ENCODE measurements at places on chromosomes 12 and 14. TPM values are rescaled to one million over a fixed set of nuclear protein-coding genes. Genes with fewer than 3 reads are reported as not detected.

DNA sequence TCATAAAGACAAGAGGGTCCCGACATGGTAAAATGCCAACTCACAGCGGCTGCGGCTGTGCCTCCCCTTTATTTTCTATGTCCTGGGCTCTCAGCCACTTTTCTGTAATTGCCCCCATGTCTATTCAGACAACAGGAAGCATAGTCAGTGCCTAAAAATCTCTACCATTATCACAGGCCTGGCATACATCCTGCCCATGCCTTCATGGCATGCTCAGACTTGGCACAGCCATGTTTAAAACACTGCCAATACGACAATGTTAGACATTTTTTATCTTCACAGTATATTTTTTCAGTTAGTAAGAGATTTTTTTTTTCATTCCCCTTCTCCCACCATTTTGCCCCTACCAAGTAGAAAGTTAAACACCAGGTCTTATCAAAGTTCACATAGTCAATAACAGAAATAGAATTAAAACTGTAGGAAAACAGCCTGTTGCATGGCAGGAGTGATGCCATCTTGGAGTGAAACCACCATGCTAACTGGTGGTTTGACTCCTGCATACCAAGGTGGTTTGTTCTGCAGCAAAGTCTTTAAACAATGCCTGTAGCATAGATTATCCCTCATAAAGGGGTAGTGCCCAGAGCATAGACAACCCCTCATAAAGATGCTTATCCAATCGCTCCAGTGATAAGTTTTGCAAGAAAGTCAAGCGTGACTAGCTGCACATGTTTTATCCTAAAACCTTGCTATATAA lies 18.9 kb upstream of the CERS5 start:
- peak; percentile 85 for DNase-seq

GRCh38 chr12:20105943-20106342 lies 262.4 kb upstream of the PDE3A start:
- DNase-seq = no peak

DNA sequence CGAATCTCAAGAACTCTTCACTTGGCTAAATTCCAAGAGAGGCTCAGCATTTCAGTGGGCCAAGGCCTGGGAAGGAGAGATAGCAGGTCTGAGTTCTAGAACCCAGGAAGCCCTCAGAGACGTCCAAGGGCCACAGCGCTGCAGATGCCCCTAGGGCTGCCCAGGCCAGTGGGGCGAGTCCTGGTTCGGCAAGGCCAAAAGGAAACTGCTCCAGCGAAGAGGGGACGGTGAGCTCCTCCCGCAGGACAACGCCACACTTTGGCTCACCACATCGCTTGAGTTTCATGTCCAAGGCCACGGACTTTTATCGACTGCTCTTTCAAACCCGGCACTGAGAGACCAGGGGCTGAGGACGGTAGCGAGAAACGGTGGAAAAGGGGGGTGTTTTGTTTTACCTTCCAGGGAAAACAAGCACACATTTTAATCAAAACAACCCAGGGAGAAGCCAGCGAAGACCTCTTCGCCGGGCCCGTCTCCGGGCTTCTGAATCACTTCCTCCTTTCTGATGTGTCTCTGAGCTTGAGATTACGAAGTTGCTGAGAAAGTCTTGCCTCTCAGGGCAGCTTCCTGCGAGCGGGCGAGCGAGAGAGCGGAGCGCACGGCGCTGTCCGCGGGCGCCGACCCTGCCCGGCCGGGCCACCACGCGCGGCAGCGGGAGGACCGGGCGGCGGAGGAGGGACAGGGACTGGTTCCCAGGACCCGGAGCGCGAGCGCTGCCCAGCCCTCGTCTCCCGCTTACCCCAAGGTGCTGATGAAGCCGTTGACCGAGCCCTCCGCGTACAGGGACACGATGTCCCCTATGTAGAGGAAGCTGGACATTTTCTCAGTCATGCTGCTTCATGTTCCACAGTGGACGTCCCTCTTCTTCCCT lies 808 bp downstream of the ITPR2 start:
- DNase-seq = peak; percentile 82

DNA sequence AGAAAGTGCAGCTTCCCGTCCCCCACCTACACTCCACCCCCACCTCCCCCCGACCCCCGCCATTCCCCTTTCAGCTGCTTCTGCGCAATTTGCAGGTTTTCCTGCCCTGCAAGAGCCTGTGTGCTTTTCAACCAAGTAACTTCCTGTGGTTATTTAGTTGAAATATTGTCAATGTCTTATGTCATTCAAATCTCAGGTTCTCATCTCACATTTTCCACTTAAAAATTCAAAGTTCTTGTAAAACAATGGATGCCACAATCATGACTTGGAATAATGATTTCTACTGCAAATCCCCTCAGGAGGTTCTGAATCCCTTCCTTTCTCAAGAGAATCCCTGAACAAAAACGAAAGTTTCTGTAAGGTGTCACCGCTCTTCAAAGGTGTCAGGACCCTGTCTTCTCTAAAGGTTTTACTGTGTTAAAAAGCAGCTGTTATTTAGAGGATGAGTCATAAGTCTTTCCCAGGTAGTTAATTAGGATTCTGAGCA lies 31.6 kb downstream of the WBP11 start:
- DNase-seq = no peak

DNA sequence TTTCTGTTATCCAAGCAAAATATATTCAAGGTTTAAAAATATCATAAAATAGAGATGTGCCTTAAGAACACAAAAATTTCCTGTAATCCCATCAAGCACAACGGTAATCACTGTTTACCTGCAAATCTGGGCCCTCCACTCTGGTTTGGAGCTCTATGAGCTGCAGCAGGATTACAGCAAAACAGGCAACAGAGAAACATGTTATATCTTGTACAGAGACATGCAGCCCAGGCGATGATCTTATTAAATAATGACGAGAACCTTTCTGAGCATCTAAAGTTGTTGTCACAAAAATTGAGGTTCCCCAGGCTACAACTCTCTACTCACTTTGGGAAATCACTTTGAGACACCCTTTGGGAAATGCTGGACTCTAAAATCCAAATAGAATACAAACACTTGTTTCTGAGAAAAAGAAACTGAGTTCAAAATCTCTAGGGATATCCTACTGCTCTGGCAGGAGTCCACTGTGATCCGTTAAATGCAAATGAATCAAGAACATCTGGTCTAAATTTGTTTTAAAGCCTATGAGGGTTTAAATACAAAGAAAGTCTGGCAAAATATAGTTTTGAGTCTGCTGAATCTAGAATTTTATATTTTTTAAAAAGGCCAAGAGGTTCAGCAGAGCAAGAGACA lies 36.3 kb downstream of the STON2 start:
- no peak for DNase-seq

GRCh38 chr12:112945515-112945914 lies 7.2 kb downstream of the OAS3 start:
- no peak for DNase-seq

GRCh38 chr14:87656315-87656714 lies 336.7 kb downstream of the GALC start:
- DNase-seq = no peak

- no peak for DNase-seq
These were observed 74.5 kb upstream of the ATF7IP start for GRCh38 chr12:14290951-14291350.

- DNase-seq = no peak
These were observed 70.1 kb upstream of the MAP1LC3B2 start for GRCh38 chr12:116489116-116489515.

DNA sequence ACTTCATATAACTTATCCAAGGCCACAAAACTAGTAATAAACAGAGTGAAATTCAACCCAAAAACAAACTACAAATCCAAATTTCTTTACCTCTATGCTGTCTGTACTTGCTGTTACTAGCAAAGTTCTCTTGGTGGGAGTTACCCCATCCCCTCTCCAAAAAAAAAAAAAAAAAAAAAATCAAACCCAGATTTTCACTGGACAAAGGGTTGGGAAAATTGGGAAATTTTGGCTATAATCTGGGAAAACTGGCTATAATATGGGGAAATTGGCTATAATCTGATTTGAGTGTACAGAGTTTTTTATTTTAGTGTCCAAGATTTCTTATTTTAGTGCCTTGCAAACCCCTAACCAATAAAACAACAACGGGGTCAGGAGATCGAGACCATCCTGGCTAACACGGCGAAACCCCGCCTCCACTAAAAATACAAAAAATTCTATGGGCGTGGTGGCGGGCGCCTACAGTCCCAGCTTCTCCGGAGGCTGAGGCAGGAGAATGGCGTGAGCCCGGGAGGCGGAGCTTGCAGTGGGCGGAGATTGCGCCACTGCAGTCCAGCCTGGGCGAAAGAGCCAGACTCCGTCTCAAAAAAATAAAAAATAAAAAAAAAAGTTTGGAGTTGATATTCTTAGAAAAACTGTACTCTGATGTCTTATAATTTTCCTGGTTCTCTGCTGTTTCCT lies 148.4 kb downstream of the CHST11 start:
- DNase-seq = peak; percentile 17

DNA sequence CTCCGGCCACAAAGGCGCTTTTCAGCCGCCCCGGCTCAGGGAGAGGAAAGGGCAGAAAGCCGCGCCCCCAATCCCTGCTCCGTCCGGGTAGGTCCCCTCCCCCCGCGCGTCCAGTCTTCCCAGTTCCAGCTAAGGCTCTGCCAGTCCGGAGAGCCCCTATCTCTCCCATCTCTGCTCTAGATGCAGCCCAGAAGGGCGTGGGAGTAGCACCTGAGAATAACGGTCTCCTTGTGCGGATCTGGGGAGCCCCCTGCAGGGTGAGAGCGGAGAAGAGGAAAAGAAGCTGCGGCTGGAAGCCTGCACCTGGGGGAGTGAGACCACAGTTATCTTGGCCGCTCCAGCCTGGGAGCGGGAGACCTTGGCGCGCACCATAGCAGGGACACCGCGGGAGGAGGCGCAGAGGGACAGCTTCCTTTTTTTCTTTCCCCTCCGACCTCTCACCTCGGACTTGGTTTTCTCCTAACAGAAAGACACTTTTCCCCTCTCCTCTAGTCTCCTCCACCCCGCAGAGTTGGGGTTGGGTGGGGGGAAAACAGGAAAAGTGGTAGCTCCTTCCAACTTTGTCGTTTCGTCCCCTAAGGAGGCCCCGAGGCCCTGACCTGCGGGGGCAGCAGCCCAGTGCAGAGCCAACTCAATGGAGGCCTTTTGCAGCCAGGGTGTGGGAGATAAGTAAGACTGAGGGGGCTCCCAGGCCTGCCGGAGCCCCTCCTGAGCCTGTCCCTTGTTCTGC lies 2.4 kb downstream of the DHH start:
- DNase-seq = peak; percentile 73

GRCh38 chr12:19410211-19410610 lies 29.1 kb upstream of the AEBP2 start:
- no peak for DNase-seq

The OVCH1 gene
- not detected for total RNA-seq

The FOXG1 gene
- total RNA-seq = not detected

The GLS2 gene
- 0.51 TPM for total RNA-seq

The KIF26A gene
- total RNA-seq = 31.8 TPM

The SLC5A8 gene
- not detected for total RNA-seq

The YY1 gene
- 63.1 TPM for total RNA-seq

The CD163 gene
- not detected for total RNA-seq

The CPM gene
- total RNA-seq = 2.2 TPM

The CCDC38 gene
- not detected for total RNA-seq

The TAS2R10 gene
- 0.17 TPM for total RNA-seq

The TCL1B gene
- not detected for total RNA-seq

The LBHD2 gene
- not detected for total RNA-seq

Data from dermis blood vessel endothelial cell (primary cell).